ENCODE measurements at places on chromosomes 1 and 21.
A peak's percentile ranks its signal among the peaks of the same experiment; 100 is the strongest.

GRCh38 chr21:23356905-23357304, 2250.4 kb downstream of the MRPL39 start:
- no peak overlapping the region for H3K27ac ChIP-seq
- H3K36me3 ChIP-seq = no peaks in the 10 kb centered on the region
- DNase-seq = no peak
- H3K4me3 ChIP-seq = no peak overlapping the region

DNA sequence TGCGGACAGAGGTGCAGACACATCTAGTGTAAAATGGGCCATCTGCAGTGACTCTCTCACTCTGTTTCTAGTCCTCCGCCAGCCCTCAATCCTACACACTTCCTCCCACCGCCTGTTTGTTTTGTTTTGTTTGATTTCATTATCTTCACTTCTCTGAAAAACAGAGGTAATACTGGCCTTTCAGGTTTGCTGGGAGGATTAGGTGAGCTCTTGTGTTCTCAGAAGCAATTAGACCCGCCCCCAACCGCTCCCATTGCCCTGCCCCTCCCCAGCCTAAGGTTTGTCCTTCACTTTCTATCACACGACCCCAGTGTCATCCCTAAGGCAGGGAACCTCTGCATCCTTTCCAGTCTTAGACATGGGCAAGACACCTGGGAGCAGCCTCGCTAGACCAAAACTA, 43.2 kb upstream of the TACSTD2 start:
- peak overlapping the region; percentile 61 for H3K27ac ChIP-seq
- H3K36me3 ChIP-seq = 0 out of 2 replicates have a peak, but pooled peaks cover 7% of the 10 kb centered on the region
- no peak overlapping the region for H3K4me3 ChIP-seq
- no peak for DNase-seq
- H3K4me1 ChIP-seq = peaks cover 31% of the 10 kb centered on the region
- H3K27me3 ChIP-seq = no peaks in the 10 kb centered on the region

- H3K4me1 ChIP-seq = no peaks in the 10 kb centered on the region
- H3K36me3 ChIP-seq = no peaks in the 10 kb centered on the region
- no peak overlapping the region for H3K4me3 ChIP-seq
- DNase-seq = no peak
- no peaks in the 10 kb centered on the region for H3K27me3 ChIP-seq
These were observed 245.3 kb downstream of the DISC1 start for GRCh38 chr1:231871878-231872277.

GRCh38 chr1:228490120-228491078, 3.2 kb downstream of the RNF187 start:
- H3K36me3 ChIP-seq = peaks cover 11% of the 10 kb centered on the region
- H3K27ac ChIP-seq = no peak overlapping the region
- H3K4me1 ChIP-seq = no peaks in the 10 kb centered on the region
- no peak for DNase-seq
- no peak overlapping the region for H3K4me3 ChIP-seq

GRCh38 chr1:7432900-7433380, 338.2 kb upstream of the VAMP3 start:
- H3K4me3 ChIP-seq = no peak overlapping the region
- no peaks in the 10 kb centered on the region for H3K27me3 ChIP-seq
- peak; percentile 32 for DNase-seq
- H3K4me1 ChIP-seq = no peaks in the 10 kb centered on the region
- H3K27ac ChIP-seq = no peak overlapping the region
- no peaks in the 10 kb centered on the region for H3K36me3 ChIP-seq

- no peaks in the 10 kb centered on the region for H3K36me3 ChIP-seq
These were observed 35.9 kb upstream of the CFHR3 start for GRCh38 chr1:196738730-196739129.

- no peak for DNase-seq
- H3K27me3 ChIP-seq = no peaks in the 10 kb centered on the region
- H3K27ac ChIP-seq = peak overlapping the region; percentile 49
- no peaks in the 10 kb centered on the region for H3K4me1 ChIP-seq
- H3K4me3 ChIP-seq = peak overlapping the region; percentile 77
- H3K36me3 ChIP-seq = no peaks in the 10 kb centered on the region
These were observed 868 bp downstream of the ZBTB40 start for GRCh38 chr1:22452481-22452957.

- H3K27me3 ChIP-seq = no peaks in the 10 kb centered on the region
- H3K4me1 ChIP-seq = no peaks in the 10 kb centered on the region
- no peak overlapping the region for H3K4me3 ChIP-seq
- DNase-seq = no peak
- H3K27ac ChIP-seq = no peak overlapping the region
These were observed 39.6 kb downstream of the PDE4B start for GRCh38 chr1:65832296-65832695.

GRCh38 chr1:21289700-21290545, at the start of gene ECE1:
ECE1 (minus strand) TSS chr1:21290463; CDS start chr1:21290414, 49 bp downstream.
- peaks cover 9% of the 10 kb centered on the region for H3K4me1 ChIP-seq
- DNase-seq = no peak
- no peaks in the 10 kb centered on the region for H3K27me3 ChIP-seq
- H3K4me3 ChIP-seq = peak within 1 kb of the TSS; percentile 66
- no peaks in the 10 kb centered on the region for H3K36me3 ChIP-seq

DNA sequence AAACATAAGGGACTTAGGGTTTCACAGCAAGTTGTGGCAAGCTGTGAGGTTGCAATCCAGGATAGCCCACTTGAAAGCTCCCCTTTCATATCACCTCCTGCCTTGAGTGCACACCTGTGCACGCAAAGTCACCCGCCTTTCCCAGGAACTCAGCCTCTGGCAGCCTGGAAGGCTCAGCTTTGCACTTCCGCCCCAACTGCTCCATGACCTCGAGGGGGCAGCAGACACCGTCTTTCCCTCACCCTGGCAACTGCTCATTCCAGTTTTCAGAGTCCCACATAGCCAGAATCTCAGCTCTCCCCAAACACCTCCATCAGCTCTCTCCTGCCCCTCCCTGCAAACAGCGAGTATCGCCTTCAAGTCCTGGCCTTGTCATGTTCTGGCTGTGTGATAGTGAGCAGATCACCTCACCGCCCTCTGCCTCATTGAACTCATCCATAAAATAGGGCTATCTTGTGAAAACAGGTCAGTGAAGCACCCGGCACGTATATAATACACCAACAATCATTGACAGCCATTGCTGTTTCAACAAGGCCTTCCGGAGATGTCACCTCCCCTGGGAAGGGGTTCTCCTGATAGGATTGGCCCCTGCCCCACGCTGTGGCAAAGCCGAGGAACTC, 32.2 kb upstream of the EPB41 start:
- H3K4me1 ChIP-seq = peaks cover 8% of the 10 kb centered on the region
- DNase-seq = peak; percentile 79
- H3K4me3 ChIP-seq = no peak overlapping the region
- no peak overlapping the region for H3K27ac ChIP-seq
- no peaks in the 10 kb centered on the region for H3K27me3 ChIP-seq
- H3K36me3 ChIP-seq = no peaks in the 10 kb centered on the region

- H3K4me3 ChIP-seq = no peak overlapping the region
- H3K36me3 ChIP-seq = no peaks in the 10 kb centered on the region
- no peaks in the 10 kb centered on the region for H3K27me3 ChIP-seq
- no peak overlapping the region for H3K27ac ChIP-seq
- no peaks in the 10 kb centered on the region for H3K4me1 ChIP-seq
These were observed 144.7 kb downstream of the CASZ1 start for GRCh38 chr1:10651793-10652192.

DNA sequence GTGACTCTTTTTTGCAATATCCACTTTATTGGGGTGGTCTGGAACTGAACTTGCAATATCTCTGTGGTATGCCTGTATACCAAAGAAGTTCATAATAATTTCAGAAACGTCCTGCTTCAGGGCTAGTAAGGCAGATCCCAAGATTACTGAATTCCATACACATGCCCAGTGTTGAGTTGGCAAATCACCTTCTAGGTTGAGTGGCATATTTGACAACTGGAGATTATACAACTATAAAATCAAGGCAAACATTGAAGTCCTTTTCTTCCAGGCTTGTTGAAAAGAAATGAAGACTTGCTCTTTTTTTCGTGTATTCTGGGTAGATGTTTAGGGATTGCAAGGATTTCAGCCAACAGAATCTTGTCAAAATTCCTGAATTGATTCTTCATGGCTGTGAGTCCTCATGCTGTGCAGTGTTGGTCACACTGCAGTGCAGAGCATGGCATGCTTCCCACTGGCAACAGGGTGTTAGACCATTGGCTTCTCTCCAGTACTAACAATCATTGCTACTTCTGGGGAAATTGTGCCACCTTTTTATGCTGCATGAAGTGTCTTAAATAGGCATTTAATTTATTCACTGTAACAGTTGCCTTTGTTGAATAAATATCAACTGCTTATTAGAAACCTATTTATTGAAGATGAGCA, 367.1 kb upstream of the ADGRL4 start:
- H3K27ac ChIP-seq = no peak overlapping the region
- H3K27me3 ChIP-seq = no peaks in the 10 kb centered on the region
- H3K4me1 ChIP-seq = no peaks in the 10 kb centered on the region
- no peak overlapping the region for H3K4me3 ChIP-seq
- DNase-seq = no peak

DNA sequence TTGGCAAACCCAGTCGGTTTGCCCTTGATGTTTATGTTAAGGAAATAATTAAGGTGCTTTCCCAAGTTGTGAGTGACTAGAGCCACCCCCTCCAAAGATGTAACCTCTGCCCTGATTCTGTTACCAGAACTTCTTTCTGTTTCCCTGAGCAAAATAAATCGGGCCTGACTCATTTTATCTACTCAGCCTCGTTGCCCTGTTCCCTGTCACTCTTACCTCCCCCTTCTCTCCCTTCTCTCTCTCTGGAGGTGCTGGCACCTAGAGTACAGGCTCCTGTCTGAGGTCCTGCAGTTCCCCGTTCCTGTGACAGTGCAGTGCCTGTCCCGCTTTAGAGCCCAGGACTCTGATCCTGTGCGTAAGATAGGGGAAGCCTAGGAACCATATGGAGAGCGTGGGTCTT, 35.4 kb downstream of the CXADR start:
- no peaks in the 10 kb centered on the region for H3K27me3 ChIP-seq
- DNase-seq = no peak
- no peaks in the 10 kb centered on the region for H3K4me1 ChIP-seq
- H3K36me3 ChIP-seq = no peaks in the 10 kb centered on the region
- no peak overlapping the region for H3K4me3 ChIP-seq

DNA sequence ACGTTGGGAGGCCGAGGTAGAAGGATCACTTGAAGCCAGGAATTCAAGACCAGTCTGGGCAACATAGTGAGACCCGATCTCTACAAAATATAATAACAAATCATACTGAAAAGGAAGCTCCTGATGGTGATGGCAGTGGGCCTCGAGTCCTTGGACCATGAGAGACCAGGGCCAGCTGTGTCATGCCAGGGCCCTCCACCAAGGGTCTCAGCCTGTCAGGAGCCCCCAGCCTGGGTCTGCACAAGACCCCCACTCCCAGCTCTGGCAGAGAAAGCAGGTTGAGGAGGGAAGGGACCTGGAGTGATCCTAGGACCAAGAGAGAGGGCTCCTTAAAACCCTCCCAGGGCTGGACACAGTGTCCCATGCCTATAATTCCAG, 6.7 kb upstream of the CTRC start:
- DNase-seq = no peak
- H3K27ac ChIP-seq = no peak overlapping the region
- H3K27me3 ChIP-seq = no peaks in the 10 kb centered on the region
- H3K36me3 ChIP-seq = peaks cover 31% of the 10 kb centered on the region
- no peak overlapping the region for H3K4me3 ChIP-seq
- peaks cover 9% of the 10 kb centered on the region for H3K4me1 ChIP-seq

DNA sequence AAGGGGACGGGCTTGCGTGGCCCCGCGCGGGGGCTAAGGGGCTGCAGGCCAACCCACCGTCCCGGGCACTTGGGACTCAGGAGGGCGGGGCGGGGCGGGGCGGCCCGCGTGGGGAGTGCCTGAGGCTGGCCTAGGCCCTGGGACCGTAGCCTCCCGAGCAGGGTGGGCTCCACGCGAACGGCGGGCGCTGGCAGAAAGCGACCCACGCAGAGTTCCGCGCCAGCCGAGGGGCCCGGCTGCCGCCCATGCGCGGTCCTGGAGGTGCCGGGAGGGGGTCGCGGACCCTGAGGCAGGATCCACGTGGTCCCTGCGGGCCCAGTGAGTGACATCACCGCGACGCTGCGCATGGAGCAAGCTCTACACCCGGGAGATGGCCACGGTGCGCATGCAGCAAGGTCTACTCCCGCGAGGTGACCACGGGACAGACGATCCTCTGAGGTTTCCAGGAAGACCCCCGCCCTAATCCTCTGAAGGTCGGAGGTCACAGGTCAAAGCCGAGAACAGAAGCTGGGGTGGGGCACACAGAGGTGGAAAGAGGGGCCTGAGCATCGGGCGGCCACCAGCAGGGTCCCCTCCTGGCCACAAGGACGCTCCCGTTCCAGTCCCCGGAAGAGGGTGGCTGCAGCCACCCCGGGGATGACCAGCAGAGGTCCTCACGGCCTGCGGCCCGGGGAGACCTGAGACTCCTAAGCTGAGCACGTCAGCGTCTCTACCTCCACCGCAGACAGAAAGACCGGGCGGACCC, 13.5 kb upstream of the SLC19A1 start:
- H3K4me1 ChIP-seq = peaks cover 8% of the 10 kb centered on the region
- no peaks in the 10 kb centered on the region for H3K36me3 ChIP-seq
- no peaks in the 10 kb centered on the region for H3K27me3 ChIP-seq
- H3K27ac ChIP-seq = no peak overlapping the region
- peak overlapping the region; percentile 29 for H3K4me3 ChIP-seq
- peak; percentile 73 for DNase-seq

GRCh38 chr1:229874136-229874535, 192.9 kb upstream of the GALNT2 start:
- H3K27ac ChIP-seq = no peak overlapping the region
- no peaks in the 10 kb centered on the region for H3K4me1 ChIP-seq
- no peak for DNase-seq
- no peak overlapping the region for H3K4me3 ChIP-seq

DNA sequence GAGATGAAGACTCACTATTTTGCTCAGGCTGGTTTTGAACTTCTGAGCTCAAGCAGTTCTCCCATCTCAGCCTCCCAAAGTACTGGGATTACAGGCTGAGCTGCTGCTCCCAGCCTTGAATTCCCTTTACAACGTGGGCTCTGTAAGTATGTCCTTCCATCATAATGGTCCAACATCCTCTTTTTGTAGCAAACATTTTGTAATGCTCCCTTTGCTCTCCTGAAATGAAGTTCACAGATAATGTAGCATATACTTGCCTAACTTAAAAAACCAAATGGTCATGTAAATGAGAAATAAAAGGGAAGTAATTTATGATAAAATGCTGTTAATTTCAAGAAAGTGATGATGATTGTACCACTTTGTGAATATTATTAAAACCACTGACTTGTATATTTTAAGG, 30.5 kb upstream of the THEM4 start:
- peaks cover 20% of the 10 kb centered on the region for H3K4me1 ChIP-seq
- no peaks in the 10 kb centered on the region for H3K27me3 ChIP-seq
- H3K4me3 ChIP-seq = no peak overlapping the region
- H3K27ac ChIP-seq = no peak overlapping the region

GRCh38 chr1:185487026-185487425, 170.0 kb upstream of the IVNS1ABP start:
- H3K36me3 ChIP-seq = no peaks in the 10 kb centered on the region
- H3K27ac ChIP-seq = no peak overlapping the region
- no peak overlapping the region for H3K4me3 ChIP-seq
- DNase-seq = no peak
- H3K4me1 ChIP-seq = no peaks in the 10 kb centered on the region

Data from RWPE2 (cell line).